ENCODE measurements at places on chromosomes 2 and 18. TPM values are rescaled to one million over a fixed set of nuclear protein-coding genes. Genes with fewer than 3 reads are reported as not detected.

The ARHGAP28 gene
- 23.9 TPM for total RNA-seq

The HTR2B gene
- 5.3 TPM for total RNA-seq

The PDK1 gene
- total RNA-seq = 18.9 TPM

The SERPINB12 gene
- total RNA-seq = not detected

The FAM228B gene
- total RNA-seq = 13.8 TPM

The SMYD1 gene
- total RNA-seq = not detected

Measured in osteoblast (primary cell).